ENCODE measurements at places on chromosomes 7 and 10.

DNA sequence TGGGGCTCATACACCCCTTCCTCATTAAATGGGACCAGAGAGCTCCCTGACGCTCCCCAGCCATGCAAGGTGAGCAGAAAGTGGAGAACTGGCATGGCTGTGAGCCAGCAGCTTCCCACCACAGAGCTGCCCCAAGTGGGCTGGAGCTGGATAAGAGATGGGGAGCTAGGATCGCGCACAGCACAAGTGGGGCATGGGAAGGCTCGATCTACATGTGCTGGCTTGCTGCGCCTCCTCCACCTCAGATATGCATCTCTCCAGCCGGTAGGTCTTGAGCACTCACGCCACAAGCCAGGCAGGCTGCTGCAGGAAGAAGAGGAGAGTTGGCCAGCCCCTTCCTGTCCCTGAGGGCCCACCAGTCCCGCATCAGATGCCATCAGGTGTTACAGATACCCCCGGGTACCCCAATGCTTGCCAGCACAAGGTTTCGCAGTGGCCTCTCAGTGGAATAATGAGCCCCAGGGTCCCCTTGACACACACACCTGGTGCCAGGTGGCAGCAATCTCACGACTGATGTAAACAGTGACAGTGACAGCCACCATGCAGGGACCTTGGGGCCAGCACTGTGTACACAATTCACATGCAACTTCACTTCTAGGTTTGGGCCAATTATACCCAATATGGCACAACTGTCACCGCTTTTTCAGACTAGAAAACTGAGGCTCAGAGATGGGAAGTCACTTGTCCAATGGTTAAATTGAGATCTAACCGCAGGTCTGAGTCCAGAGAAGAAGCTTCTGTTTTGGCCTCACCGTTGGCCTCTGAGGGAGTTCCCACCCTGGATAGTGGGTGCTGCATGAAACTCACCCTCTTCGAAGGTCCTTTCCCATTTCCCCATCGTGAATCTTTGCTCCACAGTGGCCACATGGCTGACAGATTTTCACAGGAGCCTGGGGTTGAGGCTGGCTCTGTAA lies 79.3 kb downstream of the OAT start:
- no peak for DNase-seq

DNA sequence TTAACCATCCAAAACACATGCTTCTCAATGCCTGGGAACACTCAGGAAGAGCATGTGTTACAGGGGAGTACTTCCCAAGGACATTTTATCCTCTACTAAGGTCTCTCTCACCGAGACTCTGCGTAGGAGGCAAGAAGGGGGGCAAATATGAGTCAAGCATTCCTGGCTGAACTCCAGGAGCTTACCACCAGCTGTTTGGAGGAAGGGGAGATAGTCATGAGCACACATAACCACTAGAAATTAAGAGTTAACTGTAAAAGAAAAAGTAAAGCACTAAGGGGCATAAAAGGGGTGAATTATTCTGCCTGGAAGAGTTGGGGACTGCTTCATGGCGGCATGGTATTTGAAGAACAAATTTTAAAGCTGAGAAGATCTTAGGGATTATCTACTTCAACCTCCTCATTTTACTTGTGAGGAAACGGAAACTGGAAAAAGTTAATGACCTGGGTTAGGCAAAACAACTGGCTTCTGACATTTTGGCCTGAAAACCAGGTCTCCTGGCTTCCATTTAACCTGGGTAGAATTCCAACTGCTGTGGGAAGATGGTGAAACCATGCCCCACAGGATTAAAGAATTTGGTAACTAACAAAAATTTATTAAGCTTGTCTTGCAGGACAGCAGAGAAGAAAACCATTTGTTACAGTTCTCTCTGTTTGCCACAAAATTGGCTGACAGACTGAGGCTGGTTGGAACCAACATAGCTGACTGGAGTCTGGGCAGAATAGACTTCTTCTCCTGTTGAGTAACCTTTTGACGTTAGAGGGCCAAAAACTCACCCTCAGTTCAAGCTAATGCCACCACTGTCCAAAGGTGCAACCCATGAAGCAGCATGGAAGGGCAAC lies 85.5 kb downstream of the SLC25A13 start:
- DNase-seq = no peak

DNA sequence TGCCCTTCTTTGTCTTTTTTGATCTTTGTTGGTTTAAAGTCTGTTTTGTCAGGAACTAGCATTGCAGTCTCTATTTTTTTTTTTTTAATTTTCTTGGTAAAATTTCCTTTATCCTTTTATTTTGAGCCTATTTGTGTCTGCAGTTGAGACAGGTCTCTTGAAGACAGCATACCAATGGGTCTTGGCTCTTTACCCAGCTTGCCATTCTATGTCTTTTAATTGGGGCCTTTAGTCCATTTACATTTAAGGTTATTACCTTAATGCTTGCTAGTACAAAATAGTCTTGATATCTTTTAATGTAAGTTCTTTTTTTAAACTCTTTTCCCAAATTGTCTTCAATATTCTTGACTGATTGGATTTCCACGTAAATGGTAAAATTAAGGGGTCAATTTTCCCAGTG lies 398.3 kb upstream of the CHRM2 start:
- DNase-seq = no peak

- no peak for DNase-seq
These were observed 156.0 kb upstream of the NFE2L3 start for GRCh38 chr7:25996006-25996408.

- no peak for DNase-seq
These were observed 7.7 kb downstream of the PIK3CG start for GRCh38 chr7:106872763-106873162.

GRCh38 chr10:97923057-97923456 lies 73.4 kb downstream of the GOLGA7B start:
- no peak for DNase-seq

DNA sequence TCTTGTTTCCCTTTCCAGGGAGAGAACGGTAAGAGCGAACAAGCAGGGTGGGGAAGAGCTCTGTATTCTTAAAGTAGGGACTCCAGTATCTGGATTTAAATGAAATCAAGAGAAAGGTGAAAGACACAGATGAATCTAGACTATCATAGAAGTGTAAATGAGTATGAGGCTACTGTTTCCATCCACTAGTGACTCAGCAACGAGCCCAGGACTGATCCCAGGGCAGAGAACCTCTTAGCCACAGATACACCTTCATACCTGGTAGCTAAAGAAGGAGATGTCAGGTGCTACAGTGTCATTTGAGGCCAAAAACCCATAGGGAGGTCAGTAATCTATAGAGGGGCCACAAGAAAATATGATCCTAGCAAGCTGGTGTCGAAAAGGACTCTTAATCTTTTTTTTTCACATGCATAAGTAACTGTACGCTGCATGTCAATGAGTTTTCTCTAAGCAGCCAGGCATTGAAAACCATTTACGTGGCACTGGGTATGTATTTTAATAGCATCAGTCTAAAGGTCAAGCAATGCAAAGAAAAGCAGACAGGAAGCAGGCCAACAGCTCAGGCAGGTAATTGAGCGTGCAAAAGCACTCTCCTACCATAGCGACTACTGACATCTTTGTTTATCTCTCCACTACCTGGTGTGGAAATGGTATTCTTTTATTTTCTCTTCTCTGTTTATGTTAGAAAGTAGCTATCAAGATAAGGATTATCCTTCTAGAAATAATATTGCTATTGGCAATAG lies 91.5 kb upstream of the EGR2 start:
- no peak for DNase-seq

DNA sequence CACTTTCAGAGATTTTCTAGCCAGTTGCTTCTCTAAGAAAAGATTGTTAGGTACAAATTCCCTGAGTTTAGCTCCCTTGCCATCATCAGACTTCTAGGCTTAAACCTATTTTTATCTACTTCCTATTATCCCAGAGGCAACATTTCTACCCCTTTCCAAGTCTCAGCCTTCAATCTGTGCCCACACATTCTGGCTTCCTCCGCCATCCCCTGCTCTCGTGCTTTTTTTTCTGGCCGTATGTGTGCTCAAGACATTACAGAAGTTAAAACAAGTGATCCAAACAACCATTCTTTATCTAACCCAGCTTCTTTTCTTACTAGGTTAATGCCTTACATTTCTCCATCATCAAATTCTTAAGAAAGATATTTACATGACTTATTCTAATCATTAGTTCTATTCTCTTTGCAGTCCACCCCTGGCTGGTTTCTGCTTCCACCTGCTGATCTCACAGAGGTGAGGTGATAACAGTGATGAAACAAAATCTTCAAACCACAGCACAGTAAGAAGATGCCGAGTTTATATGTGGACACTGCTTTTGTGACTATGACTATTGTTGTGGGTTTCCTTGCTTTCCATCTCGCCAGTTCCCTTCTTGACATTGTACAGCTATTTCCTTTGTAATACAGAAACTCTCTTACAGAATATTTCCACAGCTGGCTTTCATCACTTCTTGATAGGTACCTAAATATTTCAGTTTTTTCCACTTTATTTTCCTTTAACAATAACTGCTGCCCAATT lies 18.3 kb upstream of the CDK6 start:
- DNase-seq = no peak

DNA sequence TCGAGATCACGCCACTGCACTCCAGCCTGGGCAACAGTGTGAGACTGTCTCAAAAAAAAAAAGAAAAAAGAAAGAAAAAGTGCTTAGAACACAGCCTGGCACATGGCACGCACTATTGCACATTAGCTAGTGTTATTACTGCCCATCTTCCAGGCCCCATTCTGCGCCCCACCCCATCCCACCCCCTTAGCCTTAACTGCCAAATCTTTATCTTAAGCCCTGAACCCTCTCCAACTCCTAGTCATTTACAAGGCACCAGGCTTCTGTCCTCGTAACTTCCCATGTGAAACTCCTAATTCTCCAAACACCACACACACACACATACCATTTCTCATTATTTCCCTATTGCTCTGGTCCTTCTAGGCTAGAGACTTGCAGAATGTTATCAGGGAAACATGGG lies 4.8 kb downstream of the FRAT2 start:
- no peak for DNase-seq

DNA sequence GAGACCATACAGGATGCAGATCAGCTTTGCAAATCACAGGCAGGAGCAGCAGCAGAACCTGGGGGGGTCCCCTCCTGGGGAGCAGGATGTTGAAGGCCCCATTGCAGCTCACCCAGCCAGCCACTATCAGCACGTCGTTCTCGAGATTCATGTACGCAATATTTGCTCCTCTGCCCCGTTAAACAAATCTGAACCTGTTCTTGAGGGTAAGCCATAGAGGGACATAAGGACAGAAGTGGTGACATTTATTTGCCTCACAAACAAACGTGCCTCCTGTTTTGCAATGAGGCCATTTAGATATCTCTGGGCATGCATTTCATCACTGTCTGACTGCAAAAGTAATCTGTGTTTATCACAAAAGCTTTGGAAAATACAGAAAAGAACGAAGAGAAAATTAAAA lies 87.3 kb upstream of the BAIAP2L1 start:
- no peak for DNase-seq

DNA sequence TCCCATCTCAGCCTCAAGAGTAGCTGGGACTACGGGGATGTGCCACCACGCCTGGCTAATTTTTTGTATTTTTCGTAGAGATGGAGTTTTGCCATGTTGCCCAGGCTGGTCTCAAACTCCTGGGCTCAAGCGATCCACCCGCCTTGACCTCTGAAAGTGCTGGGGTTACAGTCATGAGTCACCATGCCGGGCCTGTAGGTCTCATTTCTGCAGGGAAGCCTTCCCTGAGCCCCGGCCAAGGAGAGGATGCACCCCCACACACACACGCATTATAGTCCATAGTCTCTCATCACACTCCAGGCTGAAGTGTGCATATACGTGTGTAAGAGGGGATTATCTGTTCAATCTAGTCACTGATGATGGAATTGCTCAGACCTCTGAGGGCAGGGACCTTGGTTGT lies 29.3 kb downstream of the KCNMA1 start:
- DNase-seq = no peak

GRCh38 chr7:77330169-77330882 lies 85.8 kb downstream of the GSAP start:
- no peak for DNase-seq

DNA sequence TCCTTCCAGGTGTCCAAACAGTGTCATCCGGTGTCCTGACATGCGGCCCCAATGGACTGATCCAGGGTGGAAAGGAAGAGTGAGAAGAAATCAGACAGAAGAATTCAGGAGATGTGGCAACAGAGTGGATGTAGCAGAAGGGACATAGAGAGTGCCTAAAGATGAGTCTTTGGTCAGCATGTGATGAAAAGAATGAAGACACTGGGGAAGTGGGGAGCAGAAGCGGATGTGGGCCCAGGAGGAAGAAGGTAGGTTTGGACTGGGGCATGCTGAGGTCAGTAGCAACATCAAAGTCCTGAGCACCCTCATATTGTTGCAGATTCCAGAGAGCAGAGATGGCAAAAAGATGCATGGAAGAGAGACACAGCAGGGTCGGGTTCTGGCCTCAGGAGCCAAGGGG lies 71.8 kb upstream of the STEAP1B start:
- no peak for DNase-seq

DNA sequence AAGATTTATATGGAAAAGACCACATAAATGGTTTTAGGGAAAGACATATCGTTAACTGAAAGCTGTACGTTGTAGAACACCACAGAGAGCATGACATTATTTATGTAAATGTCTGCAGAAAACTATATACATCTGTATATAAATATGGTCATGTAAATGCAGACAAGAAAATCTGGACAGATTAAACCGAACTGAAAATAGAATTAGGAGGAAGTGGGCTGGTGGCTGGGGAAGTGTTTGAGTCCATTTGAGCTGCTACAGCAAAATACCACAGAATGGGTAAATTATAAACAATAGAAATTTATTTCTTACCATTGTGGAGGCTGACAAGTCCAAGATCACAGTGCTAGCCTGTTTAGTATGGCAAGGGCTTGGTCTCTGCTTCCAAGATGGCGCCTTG lies 56.3 kb upstream of the USP6NL start:
- DNase-seq = no peak

DNA sequence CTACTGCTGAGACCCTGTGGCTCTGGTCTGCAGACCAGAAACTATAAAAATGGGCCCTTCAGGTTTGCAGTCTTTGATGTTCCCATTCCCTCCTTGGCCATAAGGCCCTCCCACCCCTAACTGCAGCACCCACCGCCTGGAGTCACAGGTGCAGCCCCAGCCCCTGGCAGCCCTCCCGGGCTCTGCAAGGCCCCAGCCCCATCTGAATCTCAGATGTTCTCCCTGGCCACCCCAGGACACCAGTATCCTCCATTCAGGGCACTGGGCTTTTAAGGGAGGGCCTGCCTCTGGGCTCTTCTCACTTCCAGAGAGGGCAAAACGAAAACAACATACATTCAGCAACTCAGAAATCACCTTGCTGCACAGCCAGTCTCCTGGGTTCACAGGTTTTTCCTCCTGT lies 107.7 kb upstream of the RET start:
- DNase-seq = no peak

GRCh38 chr7:7675686-7676085 lies 35.1 kb downstream of the UMAD1 start:
- DNase-seq = no peak

DNA sequence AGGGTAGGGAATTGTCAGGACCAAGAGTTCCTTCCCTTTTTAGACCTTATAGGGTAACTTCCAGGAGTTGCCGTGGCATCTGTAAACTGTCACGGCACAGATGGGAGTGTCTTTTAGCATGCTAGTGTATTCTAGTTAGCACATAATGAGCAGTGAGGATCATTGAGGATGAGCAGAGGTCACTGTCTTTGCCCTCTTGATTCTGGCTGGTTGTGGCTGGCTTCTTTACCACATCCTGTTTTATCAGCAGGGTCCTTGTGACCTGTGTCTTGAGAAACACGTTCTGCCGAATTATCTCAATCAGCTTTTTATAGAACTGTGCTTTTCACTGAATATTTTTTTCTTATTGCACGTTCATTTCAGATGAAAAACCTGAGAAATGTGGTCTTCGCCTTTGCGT lies 41.5 kb downstream of the MINPP1 start:
- DNase-seq = no peak

GRCh38 chr10:129626796-129627435 lies 159.9 kb downstream of the MGMT start:
- DNase-seq = no peak

GRCh38 chr10:5589011-5589660 lies 64.4 kb downstream of the CALML3 start:
- no peak for DNase-seq

All from activated CD8-positive, alpha-beta memory T cell treated with anti-CD3 and anti-CD28 coated beads for 1 hour (primary cell).